ENCODE measurements at places on chromosomes 11 and 22.

DNA sequence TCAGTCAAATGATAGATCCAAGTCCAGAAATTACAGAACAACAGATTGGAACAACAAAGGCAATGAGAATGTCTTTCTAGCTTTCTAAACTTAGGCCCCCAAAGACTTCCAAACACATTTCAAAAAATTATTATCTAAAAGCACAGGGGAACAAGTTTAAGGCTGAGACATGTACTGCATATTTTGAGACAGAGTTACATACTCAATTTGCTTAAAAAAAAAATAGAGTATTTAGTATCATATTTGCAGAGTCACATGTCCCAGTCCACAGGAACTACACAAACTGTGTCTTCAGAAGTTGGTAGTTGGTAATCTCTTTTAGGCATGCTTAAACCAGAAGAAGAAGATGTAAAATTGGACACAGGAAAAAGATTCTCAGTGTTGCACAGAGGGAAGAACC lies 127.2 kb downstream of the MAML2 start:
- no peak for DNase-seq

- DNase-seq, result no peak
Measured at GRCh38 chr11:88522624-88523385, 185.3 kb upstream of the CTSC start.

GRCh38 chr11:27627979-27628378 lies 72.3 kb downstream of the BDNF start:
- DNase-seq, result no peak

- no peak for DNase-seq
Measured at GRCh38 chr22:37910890-37911672, 5.0 kb downstream of the MICALL1 start.

DNA sequence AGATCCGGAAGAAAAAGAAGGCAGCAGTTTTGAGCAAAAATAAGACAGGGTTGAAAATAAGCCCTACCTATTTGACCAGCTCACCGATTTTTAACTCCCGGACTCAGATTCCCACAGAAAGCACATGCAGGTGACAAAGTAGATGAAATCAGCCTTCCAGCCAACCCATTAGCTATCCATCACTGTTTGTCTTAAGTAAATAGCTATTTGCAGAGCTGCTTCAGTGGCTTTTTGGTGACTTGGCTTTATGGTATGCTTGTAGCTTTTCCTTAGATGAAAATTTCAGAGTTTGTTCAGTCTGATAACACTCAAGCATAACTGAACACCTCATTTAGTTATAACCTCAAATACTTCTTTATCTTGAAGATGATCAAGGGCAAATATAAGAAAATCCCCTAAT lies 192.6 kb downstream of the HIPK3 start:
- no peak for DNase-seq

DNA sequence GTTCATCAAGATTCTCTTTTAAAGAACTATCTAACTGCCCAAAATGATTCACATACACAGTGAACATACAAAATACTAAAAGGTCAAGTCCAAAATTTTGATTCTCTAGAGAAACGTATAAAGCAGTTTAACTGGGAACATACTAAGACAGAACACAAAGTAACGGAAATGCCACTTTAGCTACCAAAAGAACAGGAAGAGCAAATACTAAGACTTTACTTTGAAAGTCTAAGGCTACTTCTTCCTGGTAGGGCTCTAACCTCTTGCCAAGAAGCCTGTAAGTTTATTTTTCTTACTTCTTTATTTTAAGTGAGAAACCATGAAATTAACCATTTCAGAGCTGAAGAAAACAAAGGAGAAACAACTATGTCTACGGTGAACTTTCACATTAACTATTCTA lies 6.2 kb downstream of the PICALM start:
- no peak for DNase-seq

GRCh38 chr22:27113211-27113635 lies 455.8 kb downstream of the MIAT start:
- no peak for DNase-seq

- no peak for DNase-seq
Measured at GRCh38 chr11:109970516-109971183, 122.5 kb upstream of the ZC3H12C start.

DNA sequence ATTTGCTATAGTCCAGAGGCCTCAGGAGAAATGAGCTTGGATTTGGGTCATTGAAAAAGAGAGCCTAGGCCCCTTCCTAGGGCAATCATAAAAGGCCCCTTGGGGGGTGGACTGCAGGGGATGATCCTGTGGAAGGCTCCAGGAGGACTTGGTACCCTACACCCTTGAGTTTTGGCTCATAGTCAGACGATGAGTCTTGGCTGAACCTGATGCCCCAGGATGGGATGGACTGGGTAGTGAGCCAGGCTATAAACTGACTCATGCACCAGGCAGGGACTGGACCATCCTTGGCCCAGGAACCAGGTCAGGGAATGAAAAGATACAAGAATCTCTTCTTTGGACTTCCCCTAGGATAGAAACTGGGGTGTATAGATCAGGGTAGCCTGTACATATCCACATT lies 54.2 kb downstream of the NAV2 start:
- no peak for DNase-seq

DNA sequence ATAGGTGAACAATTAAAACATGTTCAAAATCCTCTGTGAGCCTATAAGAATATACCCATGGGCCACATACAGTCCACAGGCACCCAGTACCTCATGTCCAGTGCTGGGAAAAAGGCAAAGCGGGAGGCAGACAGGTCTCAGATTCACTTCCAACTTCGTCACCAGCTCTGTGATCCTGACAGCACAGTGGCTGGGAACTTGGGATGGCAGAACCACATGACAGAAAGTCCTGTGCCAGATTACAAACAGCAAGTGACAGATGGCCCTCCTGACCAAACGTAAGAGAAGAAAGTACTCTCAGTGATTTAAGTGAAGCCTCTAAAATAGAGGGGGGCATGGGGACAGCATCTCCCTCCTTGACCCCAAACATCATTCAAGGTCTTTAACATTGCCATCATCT lies 5.8 kb downstream of the SLC1A2 start:
- DNase-seq, result no peak

- DNase-seq, result no peak
Measured at GRCh38 chr11:120132645-120133185, 5.2 kb downstream of the TRIM29 start.

GRCh38 chr11:71432761-71433647 lies 15.2 kb downstream of the DHCR7 start:
- no peak for DNase-seq

DNA sequence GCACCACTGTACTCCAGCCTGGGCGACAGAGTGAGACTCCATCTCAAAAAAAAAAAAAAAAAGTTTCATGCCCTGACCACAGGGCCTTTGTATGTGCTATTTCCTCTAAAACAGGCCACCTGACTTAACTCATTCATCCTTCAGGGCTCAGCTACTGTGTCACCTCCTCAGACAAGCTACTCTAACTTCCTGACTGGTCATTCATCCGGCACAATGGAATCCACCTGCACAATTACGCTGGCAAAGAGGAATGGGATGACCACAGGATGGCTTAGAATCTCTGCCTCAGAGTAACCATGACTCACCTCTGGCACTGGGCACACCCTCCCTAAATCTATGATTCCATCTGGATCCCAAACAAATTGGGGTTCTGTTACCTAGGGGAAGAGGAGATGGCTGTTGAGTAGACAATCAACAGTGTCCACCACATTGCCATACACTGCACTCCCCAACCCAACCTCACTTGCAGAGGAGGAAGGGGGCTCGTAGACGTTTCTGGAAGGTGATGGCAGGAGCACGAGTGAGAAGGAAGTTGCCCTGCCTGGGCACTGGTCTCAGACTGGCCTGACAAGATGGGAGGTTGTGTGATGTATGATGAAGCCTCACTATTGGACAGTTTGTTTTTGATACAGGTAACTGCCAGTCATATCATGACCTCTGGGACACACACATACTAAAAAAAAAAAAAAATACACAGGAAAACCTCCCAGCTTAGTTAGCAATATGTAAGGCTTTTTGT lies 22.8 kb upstream of the HMOX1 start:
- DNase-seq, result no peak

- no peak for DNase-seq
Measured at GRCh38 chr22:23485490-23485889, 94.6 kb downstream of the IGLL1 start.

DNA sequence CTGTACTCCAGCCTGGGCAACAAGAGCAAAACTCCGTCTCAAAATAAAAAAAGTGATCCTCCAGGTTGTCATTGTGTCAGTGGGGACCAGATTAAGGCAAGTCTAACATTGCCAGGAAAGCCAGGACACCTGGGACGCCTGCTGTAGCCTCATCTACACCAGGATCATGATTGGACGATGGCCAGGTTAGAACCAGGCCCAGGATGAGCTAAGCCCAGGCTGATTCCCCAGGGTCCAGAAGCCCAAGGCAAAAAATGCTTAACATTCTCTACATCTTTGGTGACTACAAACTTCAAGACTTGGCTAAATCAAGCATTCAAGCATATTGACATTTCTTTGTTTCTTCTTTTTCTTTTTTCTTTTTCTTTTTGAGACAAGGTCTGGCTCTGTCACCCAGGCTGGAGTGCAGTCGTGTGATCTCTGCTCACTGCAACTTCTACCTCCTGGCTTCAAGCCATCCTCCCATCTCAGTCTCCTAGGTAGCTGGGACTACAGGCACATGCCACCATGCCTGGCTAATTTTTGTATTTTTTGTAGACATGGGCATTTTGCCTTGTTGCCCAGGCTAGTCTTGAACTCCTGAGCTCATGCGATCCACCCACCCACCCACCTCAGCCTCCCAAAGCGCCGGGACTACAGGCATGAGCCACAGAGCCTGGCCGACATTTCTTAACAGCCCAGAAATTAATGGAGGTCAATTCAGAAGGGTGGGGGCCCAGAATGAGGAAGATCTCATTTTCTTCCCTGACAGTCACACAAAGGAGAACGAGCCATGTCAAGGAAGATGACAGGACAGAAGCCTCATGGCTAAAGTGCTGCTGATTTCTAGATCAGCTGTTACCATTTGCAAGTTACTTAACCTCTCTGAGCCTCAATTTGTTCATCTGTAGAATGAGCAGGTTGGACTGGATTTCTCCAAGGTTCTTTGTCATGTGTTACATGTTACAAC lies 12.5 kb upstream of the PTPRJ start:
- no peak for DNase-seq

DNA sequence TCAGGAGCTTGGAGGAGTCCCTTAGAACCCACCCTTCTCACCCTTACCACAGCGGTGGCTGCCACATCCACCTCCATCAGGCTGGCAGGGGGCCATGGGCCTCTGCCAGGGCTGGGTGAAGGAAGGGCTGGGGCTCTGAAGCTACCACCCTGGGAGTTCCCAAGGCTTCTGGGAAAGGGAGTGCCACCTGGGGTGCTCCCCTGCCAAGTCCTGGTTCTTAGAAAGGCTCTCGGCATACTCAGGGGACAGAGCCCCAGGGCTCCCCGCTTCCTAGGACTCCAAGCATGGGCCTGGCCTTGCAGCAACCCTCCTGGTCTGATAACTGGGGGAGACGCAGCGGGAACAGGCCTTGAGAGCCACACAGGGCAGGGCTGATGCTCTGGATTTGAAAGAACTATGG lies 438 bp upstream of the PLA2G3 start:
- no peak for DNase-seq

DNA sequence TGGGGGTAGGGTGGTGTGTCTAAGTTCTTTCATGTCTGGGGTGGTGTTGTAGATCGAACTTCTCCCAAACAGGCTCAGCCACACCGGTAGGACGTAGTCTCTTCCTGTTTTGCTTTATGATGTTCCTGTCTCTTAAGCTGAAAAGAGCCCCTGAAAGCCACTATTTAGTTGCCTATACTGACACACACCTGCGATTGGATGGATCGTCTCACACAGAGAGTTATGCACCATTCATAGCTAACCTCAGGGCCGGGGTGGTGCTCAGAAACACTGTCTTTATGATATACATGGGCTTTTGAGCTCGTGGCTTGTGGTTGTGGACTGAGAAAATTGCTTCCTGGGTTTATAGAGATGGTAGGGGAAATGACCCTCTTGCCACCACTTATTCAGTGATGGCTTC lies 137.6 kb downstream of the TEAD1 start:
- no peak for DNase-seq

GRCh38 chr11:85276332-85276731 lies 350.8 kb downstream of the DLG2 start:
- DNase-seq, result no peak

DNA sequence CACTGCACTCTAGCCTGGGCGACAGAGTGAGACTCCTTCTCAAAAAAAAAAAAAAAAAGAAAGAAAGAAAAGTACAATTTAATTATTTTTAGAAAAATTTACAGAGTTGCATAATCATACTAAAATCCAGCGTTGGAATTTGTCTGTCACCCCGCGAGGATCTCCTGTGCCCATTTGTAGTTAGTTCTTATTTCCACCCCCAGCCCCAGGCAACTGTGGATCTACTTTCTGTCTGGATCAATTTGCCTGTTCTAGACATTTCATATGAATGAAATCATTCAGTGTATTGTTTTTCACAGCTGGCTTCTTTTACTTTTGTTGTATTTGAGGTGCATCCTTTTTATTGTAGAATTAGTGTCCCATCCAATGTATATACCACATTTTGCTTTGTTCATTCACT lies 102.6 kb upstream of the RASSF10 start:
- no peak for DNase-seq

DNA sequence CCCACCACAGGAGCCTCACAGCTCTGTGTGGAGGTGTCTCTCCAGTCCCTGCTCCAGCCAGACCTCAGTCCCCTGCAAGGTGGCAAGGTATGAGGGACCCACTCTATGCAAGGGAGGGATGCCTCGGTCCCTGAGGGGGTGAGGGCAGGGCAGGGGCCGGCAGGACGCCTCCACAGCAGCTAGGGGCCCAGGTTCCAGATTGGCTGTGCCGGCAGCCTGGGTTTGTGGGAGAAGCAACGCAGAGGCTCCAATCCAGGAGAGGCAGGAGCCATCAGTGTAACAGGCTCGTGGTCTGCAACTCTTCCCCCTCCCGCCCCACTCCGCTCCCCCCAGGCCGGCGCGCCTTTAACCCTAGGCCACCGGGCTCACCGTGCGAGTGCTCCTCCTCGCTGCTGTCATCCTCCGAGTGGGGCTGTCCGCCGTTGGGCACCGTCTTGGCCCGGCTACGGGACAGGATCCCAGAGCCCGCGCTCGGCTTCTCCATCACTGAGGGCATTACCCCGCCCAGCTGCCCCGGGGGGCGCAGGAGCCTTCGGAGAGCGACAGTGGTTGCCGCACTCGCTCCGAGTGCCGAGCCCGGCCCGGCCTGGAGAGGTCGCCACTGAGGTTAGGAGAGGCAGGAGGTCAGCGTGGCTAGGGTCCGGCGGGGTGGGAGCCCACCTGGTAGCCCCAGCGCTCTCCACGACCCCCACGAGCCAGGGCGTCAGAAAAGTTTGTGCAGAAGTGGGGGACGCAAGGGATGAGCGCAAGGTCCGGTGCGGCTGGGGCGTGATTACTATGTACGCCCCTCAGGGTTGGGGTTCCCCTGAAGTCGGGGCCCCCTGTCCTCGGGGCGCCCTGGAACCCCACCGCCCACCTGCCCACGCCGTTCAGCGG lies 765 bp downstream of the RCOR2 start:
- DNase-seq, result no peak

GRCh38 chr11:38640854-38641253 lies 2042.8 kb upstream of the RAG2 start:
- no peak for DNase-seq

- no peak for DNase-seq
Measured at GRCh38 chr11:134580610-134580975, 168.6 kb upstream of the B3GAT1 start.

- no peak for DNase-seq
Measured at GRCh38 chr11:47270331-47271271, 668 bp downstream of the MADD start.

GRCh38 chr22:38523479-38523878 lies 17.4 kb upstream of the DDX17 start:
- no peak for DNase-seq
